ENCODE measurements at places on chromosomes 7 and 10.
A peak's percentile ranks its signal among the peaks of the same experiment; 100 is the strongest.

GRCh38 chr7:3154881-3155494, 111.3 kb upstream of the CARD11 start:
- DNase-seq, result no peak

DNA sequence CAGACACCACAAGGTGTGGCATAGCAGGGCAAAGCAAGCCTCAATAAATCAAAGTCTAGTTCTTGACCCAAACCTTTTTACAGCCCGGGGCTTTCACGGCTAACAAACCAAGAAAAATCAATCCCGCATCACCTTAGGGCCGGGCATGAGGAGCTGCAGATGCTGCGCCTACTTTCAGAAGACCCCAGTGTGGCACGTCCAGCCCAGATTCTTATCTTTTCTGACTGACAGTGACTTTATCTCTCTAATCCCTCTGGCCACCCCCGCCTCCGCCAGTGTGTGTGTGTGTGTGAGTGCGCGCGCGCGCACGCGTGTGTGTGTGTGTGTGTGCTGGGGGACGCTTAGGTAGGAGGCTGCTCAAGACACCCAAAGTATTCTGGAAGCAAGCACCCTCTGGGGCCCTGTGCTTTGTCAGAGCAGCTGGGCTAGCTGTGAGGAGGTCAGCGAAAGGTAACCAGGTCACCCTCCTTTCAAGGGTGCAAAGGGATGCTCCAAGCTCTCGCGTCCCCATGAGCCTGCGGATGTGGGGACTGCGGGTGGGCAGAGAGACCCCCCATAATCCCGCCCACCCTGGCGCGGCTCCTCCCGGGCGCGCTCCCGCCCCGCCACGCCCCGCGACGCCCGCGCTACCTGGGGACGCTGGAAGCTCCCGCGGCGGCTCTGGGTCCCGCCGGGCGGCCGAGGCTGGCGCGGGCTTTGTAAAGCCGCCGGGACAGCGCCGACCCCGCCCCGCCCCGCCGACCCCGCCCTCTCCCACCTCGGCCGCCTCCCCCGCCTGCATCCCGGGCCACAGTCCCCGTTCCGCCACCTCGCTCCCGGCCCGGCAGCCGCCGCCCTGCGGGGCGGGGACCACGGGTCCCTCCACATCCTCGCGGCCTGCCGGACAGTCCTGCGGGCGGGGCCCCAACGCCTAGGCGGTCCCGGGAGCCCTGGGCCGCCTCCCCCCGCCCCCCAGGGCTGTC, 57.1 kb upstream of the RHOBTB1 start:
- DNase-seq, result no peak

- DNase-seq, result no peak
Observed at GRCh38 chr7:54888734-54889082, 129.7 kb upstream of the SEC61G start.

DNA sequence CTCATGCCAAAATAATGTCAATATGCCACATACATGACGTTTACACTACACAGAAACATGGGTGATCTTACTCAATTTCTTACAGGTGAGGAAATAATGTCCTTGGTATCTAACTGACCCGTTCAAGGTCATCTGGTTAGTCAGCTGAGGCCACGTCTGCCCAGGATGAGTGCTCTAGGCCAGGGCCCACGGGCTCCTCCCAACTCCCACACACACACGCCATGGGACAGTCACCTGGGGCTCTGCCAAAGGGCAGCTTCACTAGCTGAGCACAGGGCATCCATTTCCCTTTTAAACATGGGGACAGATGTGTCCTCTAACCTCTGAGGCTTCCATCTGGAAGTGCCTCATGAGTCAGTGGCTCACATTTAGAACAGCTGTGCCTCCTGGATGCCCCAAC, 123.9 kb downstream of the TNS3 start:
- DNase-seq, result no peak

DNA sequence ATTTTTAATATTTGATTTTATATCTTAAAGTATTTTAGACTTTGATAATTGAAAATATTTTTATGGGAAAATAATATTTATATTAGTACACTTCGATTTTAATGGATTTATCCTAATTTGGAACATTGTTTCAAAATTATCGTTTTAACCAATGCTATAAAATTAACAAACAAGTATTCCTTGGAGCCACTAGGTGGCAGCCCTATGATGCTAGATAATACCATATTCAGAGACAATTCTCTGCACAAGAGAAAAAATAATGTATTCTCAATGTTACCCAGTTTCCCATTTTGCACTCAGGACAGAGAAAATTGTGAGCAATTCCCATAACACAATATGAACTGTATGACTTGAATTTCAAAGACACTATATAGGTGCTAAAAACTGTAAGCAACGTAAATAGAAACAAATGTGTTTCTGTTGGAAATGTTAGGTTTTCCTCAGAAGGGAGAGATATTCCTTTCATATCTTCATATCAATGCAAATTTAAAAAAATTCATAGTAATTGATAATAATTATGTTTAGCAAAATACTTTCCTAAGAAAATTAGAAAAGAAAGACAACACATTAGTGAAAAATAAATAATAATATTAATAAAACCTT, 237.8 kb downstream of the SEMA3E start:
- DNase-seq, result peak; percentile 49

GRCh38 chr10:63430999-63431356, 34.8 kb downstream of the JMJD1C start:
- DNase-seq, result no peak

- no peak for DNase-seq
Observed at GRCh38 chr7:111172564-111173257, 81.8 kb downstream of the LRRN3 start.

DNA sequence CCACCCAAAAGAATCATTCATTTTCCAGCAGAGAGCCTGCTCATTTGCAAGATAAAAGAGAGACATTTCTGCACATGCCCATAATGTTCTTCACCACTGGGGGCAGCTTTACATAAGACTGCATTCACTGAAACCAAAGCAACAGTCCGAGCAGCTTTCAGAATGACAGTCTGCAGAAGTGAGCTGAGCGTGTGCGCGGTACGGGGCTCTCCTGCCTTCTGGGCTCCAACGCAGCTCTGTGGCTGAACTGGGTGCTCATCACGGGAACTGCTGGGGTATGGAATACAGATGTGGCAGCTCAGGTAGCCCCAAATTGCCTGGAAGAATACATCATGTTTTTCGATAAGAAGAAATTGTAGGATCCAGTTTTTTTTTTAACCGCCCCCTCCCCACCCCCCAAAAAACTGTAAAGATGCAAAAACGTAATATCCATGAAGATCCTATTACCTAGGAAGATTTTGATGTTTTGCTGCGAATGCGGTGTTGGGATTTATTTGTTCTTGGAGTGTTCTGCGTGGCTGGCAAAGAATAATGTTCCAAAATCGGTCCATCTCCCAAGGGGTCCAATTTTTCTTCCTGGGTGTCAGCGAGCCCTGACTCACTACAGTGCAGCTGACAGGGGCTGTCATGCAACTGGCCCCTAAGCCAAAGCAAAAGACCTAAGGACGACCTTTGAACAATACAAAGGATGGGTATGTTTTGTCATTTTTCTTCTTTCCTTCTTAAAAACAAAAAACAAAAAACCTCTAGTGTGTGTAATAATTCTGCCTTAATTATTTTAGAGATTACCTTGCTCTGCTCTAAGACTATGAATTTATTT, at the start of gene LRRTM3:
LRRTM3 (plus strand) TSS at position 141 of the 820 bp plus-strand sequence.
- no peak for DNase-seq

DNA sequence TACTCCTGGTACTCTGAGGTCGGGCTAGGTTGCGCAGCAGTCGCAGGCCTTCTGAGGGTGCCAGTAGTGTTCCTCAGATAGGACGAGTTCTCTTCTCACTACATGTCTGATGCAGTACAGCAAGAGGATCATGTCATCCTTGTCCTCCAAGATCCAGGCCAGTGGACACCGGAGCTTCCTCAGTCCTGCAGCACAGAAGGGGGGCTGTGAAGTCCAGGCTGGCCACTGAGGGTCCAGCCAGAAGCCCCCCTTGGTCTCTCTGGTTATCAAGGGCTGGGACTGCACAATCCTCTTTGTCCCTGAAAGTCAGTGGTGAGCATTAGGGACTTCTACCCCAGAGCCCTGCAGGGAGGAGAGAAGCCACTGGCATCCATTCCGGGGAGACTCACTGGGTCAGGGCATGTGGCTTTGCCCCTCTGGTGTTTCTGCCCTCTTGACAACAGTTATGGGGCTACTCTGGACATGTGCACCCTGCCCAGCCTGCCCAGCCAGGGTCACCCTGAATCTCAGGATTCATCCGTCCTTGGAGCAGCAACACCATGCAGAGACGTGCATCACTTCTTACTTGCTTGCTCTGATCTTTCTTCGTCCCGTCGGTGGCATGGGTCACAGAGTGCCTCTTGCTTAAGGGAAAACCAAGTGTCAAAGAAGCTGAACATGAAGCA, 125.7 kb downstream of the ADCY1 start:
- DNase-seq, result no peak
